ENCODE measurements at places on chromosomes 7 and 10.

DNA sequence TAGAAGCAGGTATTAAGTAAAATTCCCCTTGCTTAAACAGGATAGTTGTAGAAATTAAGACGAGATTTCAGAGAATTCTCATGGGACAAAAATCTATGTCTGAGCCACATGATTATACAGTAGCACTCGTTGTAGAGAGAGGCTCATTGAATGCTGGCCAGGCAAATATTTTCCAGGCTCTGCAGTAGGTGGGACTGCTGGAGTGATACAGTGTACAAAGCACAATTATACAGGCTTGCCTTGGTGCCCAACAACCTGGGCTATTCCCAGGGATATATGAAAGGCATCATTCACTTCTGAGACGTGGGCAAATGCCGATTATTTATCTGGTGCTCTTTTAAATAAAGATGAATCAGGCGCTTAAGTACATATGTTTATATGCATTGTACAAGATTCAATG is 380.6 kb downstream of the PHTF2 start:
- no peak for DNase-seq

DNA sequence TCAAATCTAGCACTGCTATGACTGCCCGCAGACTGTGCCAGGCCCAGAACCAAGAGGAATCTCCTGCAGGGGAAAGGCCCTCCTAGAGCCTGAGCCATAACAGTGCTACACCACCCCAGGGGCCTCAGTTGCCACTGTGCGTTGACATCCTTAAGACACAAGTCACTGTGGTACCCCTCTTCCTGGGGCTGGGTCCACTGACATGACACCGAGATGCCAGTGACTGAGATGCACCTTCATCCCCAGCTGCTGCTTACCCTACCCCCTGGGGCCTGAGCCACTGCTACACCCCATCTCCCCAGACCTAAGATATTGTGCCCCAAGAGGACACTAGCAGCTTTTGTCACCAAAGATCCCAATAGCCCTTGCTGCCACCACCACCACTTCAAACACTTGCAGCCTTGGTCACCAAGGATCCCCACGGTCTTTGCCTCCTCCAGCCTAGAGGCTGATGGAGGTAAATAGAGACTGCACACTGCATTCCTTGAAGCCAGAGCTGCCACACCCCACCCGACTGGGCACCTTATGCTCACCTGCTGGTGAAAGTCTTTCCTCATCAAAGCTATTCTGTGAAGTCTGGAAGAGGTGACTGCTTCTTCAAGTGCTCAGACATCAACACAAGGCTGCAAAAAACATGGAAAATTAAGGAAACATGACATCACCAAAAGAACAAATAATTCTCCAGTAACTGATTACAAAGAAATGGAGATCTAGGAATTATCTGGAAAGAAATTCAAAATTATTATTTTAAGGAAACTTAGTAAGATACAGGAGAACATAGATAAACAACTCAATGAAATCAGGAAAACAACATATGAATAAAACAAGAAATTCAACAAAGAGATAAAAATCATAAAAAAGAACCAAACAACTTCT is 40.4 kb upstream of the SHH start:
- DNase-seq, result no peak

DNA sequence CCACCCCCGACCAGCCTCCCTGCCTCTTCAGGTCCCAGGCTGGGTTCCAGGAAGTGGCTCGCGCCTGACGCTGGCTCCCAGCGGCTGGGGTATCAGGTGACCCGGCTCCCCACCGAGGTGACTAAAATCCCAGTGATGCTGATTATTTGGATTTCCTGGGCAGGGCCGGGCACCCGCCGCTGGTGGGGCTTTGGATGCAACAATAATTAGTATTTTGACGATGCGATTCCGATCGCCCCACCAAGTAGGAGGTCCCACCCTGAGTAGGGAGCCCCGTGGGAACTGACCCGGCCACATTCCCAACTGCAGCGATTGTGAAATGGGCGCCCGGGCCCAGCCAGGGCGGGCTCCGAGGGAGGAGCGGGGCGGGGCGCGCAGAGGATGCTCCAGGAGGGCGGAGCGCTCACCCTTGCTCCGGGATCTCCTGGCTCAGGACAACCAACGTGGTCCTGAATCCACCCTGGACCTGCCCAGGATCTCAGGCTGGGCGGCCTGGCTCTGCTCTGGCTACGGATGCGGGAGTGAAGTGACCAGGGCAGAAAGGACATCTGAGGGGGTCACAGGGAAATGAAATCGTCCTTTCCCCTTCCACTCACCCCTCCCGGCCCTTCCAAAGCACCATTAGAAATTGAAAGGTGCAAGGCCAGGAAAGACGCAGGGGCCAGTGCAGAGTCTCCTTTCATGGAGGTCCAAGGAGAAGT is 32.6 kb downstream of the DUSP5 start:
- peak; percentile 54 for DNase-seq

- no peak for DNase-seq
Measured at GRCh38 chr7:99129536-99129935, 14.4 kb downstream of the SMURF1 start.

DNA sequence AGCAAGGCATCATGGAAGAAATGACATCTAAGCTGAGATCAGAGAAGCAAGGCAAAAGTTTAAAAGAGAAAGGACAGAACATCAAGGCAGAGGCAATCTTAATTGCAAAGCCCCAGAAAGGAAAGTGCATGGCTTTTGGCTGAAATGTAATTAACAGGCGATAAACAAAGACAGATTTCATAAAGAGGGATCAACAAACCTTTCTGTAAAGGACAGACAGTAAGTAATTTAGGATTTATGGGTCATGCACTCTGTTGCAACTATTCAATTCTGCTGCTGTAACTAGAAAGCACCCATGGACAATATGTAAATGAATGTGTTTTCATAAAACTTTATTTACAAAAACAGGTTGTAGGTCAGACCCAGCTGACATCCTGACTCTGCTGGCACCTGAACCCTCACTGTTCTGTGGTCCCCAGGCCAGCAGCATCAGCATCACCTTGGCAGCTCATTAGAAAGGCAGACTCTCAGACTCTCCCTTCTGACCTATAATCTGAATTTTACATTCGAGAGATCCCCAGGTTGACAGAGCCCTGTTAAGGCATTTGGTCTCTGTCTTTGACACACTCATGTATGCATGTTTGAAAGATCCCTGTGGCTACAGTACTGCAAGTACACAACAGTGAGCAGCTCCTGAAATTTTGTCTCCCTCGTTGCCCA is 362.9 kb upstream of the NFE2L3 start:
- no peak for DNase-seq

DNA sequence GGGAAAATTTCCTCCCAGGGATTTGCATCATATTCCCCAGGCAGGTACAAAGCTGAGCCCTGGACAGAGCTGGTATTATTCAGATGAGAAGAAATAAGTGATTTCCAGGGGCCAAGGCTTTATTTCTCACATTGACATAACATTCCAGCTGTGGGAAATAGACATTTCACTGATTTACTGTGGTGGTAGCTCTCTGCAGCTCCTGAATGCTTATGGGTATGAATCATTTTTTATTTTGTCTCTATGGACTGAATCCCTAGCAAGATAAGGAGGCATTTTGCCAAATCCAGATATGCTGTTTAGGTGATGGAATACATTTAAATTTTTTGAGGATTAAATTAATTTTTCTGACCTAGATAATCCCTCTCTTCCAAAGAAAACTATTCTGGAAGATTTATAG is 97.9 kb downstream of the MTPN start:
- no peak for DNase-seq

DNA sequence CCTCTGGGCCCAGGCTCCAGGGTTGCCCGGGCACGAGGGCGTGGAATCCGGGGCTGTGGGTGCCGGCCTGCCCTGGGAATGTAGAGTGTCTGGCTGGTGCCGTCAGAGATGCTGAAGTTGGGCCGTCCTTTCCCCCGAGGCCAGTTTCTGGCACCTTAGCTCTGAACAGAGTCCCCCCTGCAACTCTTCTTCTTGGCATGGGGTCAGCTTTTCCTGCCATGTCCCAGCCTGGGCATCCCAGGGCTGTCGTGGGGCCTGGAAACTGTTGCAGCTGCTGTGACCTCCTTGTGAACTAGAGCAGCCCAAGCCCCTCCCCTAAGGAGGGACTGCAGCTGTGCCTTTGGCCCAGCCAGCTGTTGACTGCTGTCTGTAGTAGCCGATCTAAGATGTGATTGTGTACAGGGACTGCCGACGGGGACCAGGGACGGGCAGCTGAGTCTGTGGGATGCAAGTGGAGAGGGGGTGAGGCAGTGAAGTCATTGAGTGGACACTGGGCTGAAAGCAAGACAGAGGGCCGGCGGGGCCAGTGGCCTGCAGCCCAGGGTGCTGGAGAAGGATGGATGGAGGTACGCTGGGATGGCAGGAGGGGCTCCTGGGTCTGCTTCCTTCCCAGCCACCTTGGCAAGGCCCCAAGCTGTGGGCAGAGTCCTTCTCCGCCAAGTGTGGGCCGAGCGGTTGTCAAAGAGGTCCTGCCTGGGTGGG is 35.8 kb downstream of the GBX1 start:
- no peak for DNase-seq

- DNase-seq, result no peak
Measured at GRCh38 chr10:131311661-131312477, at the start of gene TCERG1L. TCERG1L (minus strand) TSS chr10:131311721; CDS start chr10:131311635, 86 bp downstream.

GRCh38 chr10:120584786-120585185 is 127.8 kb downstream of the PLPP4 start:
- no peak for DNase-seq

DNA sequence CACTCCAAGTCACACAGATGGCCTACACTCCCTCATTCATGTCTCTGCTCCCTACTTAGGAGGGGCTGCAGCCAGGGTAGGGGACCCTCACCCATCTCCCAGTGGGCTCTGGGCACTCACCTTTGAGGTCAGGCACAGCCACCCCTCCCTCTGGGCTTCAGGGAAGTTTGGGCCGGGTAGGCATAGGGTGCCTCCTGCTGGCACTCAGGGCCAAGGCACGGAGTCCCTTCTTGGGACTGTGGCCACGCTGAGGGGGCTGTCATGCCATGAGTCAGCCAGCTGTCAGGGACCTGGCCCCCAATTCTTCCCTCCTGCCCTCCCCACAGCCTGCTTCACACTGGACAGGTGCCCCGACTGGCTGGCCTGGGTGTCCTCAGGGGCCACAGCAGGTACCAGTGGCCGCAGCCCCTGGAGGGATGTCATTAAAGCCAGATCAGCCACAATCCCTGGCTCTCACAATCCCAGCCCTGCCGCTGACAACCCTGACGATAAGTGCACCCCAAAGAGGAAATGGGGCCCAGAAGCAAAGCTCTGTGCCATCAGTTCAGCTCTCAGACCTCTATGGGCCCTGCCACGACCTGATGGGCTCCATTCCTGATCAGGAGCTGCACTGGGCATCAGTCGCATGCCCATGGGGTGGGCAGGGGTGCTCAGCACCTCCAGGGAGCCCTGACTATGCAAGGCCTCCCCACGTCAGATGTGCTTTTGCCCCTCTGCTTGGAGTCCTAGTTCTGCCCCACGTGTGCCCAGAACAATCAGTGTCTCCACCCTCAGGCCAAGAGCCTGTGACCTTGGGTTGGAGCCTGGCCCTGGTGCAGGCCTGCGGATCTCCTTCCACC is 34.1 kb upstream of the RET start:
- no peak for DNase-seq

- no peak for DNase-seq
Measured at GRCh38 chr10:125113691-125114371, 46.5 kb downstream of the CTBP2 start.

DNA sequence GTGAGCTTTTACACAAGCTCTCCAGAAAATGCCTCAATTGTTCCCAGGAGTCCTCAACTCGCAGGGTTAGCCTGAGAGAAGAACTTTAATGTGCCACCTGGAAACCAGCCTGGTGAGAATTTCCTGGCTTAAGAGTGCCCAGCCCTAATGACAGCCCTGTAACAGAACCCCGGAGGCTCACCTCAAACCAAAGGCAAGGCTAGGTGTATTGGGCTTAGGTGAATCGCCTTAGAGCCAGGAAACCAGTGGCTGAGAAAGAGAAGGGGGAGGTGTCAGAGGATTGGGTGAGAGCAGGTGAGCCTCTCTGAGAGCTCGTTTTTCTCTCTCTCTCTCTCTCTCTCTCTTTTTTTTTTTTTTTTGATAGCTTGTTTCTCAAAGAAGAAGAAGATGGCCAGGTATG is 7.3 kb downstream of the OCM2 start:
- no peak for DNase-seq

- peak; percentile 77 for DNase-seq
Measured at GRCh38 chr10:102449321-102450123, 1.8 kb downstream of the C10orf95 start.

GRCh38 chr7:33685981-33686683 is 219.2 kb upstream of the BMPER start:
- peak; percentile 32 for DNase-seq

GRCh38 chr10:5135581-5135980 is 41.4 kb downstream of the AKR1C3 start:
- DNase-seq, result no peak

DNA sequence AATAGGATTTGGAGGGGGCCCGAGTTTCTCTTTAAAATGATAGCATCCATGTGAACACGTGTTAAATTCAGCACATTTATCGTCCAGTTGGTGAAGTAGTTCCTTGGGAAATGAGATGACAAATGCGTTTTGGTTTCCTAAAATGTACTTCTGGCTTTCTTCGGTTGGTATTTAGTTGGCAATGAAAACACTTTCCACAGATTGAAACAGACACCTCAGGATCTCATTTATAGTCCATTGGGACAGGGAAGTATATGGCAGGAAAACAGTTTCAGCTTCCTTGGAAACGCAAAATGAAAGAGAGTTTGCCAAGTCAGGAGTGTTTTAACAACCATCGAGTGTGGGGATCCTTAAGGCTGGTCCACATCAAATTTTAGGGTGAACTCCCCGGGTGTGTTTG is 19.4 kb upstream of the LYZL1 start:
- DNase-seq, result no peak

DNA sequence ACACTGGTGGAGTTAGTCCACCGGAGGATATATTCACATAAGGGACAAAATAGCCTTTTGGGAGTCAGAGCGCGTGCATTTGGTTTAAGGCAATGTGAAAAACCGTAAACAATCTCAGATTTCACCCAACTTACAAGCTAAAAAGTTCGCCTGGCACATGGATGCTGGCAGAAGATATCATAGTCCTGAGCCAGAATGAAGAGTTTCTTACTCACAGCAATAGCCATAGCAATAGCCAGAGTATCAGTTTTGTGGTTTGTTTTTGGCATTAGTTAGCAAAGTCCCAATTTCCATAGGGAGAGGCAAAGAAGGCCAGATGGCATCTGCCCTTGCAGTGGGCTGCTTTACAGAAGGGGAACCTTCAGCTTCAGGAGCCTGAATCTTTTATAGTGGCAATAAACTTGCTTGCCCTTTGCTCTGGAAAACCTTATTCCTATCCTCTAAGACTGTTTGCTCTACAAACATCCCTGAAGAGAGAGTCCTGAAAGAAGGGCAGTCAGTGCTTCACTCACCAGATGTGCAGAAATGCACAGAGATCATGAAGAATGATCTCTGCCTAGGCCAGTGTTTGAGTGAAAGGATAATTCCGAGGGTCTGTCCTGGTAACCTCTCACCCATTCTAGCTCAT is 28.7 kb upstream of the RSBN1L start:
- DNase-seq, result no peak
